ENCODE measurements at places on chromosomes 3 and 15.

GRCh38 chr3:24154013-24154695 is 209.1 kb downstream of the NR1D2 start:
- no peak for DNase-seq

GRCh38 chr15:57646087-57646486 is 54.4 kb downstream of the MYZAP start:
- no peak for DNase-seq

DNA sequence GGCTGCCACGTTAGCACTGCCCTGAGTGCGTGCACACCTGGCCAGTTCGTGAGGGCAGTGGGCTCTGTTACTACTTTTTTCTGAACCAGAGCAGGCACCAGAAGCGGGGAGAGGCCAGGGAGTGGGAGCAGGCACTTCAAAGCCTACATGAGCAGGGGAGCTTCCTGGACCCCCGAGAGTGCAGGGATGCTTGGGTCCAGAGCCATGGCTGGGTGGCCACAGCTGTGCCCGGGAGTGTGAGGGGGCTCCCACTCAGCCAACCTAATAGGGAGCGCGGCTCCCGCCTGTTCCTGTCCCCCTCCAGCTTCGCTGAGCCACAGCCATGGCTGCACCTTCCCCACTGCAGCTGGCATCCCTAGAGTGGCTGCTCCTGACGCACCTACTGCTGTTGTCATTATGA is 1423.3 kb downstream of the SI start:
- DNase-seq, result no peak

GRCh38 chr3:177195242-177195991 is 1.9 kb downstream of the TBL1XR1 start:
- DNase-seq, result no peak

GRCh38 chr3:118949113-118949760 is 85.4 kb downstream of the IGSF11 start:
- no peak for DNase-seq

- no peak for DNase-seq
Measured at GRCh38 chr15:52405856-52406255, 110.3 kb upstream of the MYO5C start.

DNA sequence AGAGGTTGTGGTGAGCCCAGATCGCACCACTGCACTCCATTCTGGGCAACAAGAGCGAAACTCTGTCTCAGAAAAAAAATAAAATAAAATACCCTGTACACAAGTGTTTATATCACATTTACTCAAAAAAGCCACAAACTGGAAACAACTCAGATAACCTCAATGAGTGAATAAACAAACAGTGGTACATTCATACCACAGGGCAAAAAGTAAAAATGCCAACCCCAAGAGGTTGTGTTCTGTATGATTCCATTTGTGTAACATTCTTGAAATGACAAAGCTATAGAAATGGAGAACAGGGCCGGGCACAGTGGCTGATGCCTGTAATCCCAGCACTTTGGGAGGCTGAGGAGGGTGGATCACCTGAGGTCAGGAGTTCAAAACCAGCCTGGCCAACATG is 12.9 kb downstream of the EDC3 start:
- DNase-seq, result no peak

DNA sequence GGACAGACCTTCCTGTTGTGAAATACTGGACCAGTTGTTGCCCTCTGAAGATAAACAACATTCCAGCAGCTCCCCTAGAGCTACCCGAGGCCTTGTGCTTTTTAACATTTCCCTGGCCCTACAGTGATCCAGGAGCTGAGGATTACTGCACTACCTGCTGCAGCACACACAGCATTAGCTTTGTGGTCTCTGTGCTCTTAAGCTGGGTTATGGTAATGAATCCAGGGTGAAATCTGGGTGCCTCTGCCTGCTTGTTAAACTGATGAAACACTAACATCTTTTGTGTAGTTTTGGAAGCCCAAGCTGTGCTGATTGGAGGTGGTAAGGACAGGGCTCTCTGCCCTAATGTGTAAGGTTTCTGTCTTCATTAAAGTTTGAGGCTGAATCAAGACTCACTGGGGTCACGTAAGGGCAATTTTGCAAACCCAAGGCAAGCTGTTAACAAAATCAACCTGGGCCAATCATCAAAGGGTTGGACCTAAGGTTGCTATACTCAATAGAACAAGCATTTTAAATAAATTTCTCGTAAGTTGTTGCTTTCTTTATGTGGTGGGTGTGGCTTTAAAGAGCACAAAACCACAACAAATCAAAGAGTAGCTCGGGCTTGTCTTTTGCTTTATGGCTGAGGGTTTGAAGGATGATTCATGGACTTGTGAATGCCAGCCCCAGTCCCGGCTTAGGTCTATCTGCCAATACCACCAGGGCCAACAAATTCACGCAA is 183.9 kb downstream of the TPRG1 start:
- DNase-seq, result peak; percentile 77

DNA sequence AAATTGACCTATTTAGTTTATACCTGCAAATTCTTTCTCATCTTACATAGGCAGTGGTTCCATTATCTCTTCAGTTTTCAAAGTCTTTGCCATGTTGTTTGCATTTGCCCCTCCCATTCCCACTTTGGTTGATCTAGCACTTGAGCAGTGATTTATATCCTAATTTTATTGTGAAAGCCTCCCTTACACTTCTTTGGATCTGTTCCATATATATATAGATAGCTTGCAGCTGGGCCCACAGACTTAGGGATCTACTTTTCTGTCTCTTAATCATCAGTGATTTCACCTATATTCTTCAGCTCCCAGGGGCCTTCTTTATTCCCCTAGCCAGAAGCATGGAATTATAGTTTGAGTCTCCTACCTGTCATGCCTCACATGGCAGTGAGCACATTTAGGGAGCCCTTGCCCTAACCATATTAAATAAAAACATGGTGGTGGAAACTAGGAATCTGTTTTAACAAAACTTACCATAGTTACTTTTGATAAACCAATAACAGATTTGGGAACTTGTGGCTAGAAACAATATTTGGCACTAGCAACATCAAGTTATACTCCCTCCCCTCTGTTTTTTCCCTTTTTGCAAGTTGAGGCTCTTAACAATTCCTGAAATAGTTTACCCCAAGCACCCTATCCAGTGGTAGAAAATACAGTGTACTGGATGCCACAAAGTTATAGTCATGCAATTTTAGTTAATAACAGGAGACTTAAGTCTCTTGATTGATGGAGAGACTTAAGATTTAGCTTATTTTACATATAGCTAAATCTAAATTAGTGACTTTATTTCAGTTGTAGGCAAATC is 41.7 kb downstream of the ARIH1 start:
- DNase-seq, result no peak

DNA sequence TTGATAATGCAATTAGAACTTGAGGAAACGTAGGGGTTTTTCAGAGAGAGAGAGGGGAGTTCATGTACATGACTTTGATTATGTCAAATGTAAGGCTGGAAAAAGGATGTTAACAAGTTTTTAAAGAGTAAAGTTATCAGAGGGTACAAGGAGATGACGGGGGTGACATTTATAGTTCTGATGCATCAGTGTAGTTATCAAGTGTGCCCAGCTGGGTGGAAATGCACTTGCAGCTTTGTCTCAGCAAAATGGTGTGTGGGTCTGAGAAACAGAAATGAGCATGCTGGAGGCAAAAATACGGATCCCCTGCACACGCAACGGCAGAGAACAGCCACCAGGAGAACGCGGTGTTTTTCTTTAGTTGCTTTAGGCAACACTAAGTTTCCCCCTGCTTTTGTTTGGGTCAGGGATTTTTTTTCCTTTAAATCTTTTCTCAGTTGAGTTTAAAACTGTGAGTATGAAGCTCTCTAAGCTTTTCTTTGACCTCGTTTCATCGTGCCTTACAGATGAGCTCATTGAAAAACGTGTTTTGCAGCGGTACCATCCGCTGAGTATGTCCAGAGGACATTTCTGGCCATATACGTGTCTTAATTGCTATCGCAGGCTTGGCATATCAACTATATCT is 205.4 kb downstream of the PDZRN3 start:
- DNase-seq, result no peak

DNA sequence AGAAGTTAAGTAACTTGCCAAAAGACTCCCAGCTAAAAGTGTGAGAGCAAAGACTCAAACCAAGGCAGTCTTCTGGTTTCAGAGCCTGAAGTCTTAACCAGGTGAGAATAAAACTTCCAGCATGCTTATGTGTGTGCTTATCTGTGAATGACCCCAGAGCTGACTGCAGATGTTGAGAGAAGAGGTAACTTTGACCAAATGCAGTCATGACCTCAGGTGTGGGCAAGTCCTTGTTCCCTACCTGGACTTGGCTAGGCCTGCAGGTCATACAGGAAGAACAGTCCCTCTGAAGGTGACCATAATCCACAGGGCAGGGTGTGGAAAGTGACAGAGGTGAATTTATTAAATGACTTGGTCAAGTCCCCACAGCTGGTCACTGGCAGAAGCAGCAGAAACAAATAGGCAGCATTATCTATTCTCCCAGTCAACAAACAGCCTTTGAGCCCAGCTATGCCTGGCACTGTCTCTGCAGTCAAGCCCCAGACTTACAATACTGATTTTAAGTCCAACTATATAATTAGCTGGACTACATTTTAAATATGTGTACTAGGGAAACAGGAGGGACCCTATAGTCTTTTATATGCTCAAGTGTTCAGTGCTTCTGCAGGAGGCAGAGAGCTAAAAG is 3.0 kb upstream of the CPEB1 start:
- no peak for DNase-seq

- no peak for DNase-seq
Measured at GRCh38 chr3:154829929-154830328, 250.2 kb upstream of the MME start.

DNA sequence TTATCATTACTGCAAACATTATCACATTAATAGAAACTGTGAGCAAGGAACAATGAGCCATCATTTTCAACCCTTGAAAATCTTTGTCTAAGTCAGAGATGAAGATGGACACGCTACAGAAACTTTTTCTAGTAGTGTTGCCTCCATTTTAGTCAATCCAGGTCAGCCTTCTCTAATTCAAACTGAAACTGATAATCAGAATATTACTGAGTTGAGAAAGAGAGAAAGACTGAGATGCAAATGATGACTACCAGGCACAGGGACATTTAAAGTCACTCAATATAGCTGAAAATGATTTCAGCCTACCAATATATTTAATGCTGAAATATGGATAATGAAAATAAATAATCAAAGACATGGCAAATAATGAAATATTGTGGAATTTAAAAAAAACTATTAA is 261.4 kb downstream of the GBE1 start:
- no peak for DNase-seq

GRCh38 chr3:51954105-51954504 is 1.1 kb upstream of the GPR62 start:
- DNase-seq, result no peak

DNA sequence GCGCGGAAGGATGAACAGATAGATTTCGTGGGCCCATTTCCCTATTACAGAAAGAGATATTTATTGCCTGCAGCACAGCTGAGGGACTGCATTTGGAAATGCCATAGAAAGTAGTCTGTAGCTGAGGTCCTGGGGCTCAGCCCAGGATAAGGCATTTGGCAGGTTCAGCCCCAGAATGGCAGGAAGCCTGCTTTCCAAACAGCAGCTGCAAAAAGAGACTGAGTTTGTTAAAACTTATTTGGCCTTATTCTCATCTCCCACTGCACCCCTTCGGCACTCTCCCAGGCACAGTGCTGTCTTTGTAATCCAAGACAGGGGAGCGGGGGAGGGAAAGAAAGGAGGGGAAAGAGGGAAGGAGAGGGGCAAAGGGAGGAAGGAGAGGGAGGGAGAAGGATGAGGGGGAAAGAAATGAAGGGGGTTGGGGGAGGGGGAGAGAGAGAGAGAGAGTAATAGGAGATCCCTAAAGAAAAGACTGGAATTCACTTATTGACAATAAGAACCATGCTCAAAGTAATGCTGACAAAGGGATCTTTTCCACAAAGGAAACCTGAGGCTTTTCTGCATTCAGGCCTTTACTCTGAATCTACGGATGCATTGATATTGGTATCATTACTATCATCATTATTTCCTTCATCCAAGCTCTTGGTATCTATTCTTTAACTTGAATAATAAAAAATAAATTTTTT is 94.0 kb upstream of the LRRN1 start:
- no peak for DNase-seq

DNA sequence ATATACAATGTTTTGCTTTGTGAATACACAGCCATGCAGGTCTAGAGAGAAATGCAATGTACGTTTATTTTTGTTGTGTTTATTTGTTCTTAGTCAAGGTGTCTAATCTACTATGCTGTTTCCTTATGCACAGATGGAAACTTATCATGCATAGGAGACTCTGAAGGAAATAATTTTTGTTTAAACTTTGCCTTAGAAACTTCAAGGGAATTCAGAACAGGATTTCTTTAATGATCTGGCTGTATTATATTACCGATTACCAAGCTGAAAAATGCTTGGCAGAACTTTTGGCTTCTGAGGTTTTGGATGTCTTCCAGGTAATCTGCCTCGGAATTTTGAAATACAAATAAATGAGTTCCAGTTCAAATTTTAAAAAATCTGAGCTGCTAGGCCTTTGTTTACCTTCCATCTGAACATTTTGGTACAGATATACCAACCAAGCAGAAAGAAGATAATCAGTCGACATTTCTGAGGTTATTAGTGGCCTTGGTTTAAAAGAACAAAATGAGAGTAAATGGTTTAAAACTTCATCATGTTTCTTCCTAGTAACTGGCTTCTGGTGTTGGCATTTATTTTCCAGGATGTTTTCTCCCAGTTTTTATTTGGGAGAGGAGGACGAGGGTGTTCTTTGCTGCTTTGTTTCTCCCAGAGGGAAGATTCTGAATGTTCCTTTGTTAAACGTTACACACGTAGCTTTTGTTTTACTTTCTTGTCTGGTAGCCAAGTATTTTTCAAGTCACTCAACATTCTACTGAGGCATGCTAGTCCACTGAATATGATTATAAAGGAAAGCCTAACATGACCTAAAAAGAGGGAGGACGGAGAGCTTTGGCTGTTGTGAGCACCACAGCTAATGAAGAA is 421.8 kb upstream of the TBL1XR1 start:
- DNase-seq, result no peak

DNA sequence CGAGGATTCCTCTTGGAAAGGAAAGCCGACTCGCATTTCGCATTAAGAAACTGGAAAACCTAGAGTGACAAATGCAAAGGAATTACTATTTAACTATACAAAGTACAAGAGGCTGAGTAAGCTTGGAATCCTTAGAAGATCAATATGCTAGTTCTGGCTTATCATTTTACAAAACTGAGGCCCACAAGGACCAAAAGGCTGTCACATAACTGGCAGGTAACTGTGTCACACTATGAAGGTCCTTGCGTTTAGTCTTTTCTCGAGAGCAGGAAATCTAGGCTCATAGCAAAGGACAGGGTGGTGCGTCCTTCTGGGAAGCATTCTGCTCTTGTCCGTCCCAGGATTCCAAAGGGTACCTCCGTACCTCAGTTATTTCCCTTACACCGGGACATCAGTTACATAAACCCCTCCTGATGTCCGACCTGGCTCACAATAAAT is 629 bp downstream of the RPL24 start:
- peak; percentile 6 for DNase-seq

DNA sequence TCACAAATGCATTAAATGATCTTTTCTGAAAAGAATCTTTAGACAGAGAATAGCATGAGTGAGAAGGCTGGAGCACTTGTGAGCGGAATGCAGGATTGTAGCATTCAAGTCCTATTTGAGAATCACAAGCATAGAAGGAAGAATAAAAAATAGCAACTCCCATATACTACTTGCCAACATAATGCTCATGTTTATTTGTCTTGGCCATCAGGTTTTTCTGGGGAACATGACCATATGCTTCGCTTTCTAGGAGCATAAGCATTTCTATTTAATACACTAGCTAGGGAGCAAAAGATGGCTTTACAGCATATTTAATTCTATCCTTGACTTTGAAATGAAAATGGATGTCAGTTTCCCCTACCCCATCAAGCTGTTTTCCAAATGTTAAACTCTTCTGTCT is 170.3 kb upstream of the MITF start:
- DNase-seq, result no peak

Measured in urothelium cell line (cell line).